ENCODE measurements at places on chromosomes 2 and 18.

- DNase-seq: no peak
Measured at GRCh38 chr18:43122955-43123354, 7.5 kb upstream of the RIT2 start.

DNA sequence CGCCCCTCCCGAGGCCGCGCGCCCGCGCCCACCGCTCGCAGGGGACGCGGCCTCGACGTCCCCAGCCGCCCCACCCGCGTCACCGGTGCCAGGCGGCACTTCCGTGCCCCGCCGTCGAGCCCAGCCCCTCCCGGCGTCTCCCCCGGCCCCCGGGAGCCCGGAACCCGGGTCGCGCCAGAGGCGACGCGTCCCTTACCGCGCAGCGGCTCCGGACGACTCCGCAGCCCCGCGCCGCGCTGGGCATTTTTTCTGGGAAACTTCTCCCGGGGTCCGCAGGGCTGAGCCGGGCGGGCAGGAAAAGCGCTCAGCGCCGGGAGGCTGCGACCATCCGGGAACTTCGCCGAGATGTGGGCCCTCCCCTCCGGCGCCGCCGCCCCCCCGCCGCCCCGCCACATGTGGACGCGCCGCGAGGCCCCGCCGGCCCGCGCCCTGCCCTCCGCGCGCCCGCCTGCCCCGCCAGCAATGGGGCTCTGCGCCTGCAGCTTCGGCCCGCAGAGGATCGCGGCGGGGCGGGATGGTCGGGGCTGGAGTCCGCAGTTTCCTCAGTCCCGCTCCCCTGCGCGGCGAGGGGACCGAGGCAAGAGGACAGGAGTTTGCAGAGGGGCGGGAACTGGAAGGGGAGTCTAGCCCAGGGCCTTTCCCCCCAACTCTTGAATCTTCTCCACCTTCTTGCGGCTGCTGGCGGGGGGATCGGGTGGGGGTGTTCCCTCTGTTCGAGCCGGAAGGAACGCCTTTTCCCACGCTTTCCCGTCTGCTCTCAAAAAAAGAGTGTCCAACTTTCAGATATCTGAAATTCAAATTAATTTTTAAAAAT is 81.5 kb downstream of the CHRNA1 start:
- peak; percentile 70 for DNase-seq

DNA sequence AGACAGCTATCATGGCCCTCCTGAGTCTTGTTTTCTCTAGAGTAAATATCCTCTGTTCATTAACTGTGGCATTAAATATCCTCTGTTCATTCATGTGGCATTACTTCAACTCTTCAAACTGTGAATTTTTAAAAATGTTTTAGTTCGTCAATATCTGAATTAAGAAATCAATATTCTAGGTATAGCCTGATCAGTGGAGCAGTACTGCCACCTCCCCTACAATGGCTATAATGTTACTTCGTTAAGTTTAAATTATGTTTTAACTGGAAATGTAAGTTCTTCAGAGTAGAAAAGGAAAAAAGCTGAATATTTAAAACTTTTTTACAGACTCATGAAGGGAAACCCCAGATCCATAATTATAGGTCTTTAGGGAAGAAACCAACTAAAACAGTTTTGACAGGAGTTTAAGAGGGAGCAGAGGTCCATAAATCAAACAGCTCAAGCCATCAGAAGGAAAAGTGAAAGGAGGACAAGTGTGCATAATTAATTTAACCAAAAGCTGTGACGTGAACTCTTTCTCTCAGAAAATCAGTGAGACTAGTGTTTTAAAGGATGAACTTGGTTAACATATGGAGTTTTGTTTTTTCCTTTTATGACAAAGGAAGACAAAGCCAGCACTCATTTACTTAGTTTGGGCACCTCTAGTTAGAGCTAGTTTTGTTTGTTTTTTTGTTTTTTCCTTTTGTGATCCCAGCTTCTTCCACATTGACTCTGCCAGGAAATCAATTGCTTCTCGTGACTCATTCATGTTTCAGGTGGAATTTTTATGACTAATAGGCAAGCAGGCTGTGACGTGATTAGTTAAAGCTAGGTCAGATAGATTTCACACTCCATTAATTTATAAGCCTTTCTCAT is 44.9 kb downstream of the RBBP8 start:
- DNase-seq: peak; percentile 80

GRCh38 chr2:148483665-148484064 is 160.9 kb upstream of the EPC2 start:
- no peak for DNase-seq

DNA sequence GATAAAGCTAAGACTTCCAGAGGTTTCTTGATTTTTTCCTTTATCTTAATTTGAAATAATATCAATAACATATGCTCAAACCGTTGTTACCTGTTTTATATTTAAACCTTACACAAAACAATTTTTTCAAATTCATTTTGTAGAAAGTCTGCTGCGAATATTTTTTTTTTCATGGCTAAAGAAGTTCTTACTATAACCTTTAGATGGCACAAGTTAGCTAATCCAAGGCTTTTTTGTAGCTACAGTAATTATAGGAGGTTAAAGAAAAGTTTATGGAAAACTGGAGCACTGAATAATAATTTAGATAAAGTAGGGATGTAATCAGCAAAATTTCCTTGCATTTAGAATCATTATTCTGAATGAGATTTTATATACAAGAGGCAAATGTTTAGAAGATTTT is 78.0 kb upstream of the PNPT1 start:
- peak; percentile 61 for DNase-seq

DNA sequence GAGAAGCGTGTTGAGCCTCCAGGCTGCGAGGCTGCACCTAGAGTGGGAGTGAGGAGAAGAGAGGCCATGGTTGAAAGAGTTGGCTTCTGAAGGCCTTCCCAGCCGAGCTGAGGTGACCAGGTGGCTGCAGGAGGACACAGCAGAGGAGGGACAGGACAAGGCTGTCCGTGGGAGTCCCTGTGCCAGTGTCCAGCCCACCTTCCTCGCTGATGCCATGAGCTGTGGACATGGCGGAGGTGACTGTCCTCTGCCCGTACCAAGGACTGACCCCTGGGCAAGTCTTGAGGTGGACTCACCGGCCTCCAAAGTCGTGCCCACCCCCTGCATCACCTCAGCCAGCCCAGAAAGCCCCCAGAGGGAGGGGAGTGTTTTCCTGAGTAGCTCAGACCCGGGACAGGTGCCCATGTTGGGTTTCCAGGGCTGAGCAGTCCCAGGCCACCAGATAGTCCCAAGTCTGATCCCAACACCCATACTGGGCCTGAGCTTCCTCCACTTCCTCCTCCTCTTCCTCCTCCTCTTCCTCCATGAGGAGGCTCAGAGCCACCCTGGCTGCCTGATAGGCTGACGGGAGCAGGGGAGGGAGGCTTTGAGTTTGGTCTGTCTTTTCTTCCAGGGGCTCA is 43.0 kb upstream of the FOSL2 start:
- DNase-seq: no peak

DNA sequence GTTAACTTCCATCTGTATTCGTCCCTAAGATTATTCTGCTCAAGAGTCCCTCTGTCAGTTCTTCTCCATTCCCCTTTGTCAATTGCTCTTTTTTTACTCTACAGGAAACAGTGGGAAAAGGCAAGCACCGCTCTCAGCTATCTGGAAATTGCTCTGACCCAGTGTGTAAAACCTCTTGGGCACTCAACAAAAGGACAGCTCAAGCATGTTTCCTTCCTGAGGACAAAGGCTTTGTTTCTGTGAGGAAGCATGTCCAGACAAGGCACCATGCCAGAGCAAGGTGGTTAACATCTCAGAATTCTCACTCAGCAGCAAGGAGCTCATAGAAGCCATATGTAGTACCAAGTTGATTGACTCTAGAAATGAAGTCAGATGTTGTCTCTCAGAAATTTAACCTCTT is 735.6 kb downstream of the TSN start:
- DNase-seq: no peak

DNA sequence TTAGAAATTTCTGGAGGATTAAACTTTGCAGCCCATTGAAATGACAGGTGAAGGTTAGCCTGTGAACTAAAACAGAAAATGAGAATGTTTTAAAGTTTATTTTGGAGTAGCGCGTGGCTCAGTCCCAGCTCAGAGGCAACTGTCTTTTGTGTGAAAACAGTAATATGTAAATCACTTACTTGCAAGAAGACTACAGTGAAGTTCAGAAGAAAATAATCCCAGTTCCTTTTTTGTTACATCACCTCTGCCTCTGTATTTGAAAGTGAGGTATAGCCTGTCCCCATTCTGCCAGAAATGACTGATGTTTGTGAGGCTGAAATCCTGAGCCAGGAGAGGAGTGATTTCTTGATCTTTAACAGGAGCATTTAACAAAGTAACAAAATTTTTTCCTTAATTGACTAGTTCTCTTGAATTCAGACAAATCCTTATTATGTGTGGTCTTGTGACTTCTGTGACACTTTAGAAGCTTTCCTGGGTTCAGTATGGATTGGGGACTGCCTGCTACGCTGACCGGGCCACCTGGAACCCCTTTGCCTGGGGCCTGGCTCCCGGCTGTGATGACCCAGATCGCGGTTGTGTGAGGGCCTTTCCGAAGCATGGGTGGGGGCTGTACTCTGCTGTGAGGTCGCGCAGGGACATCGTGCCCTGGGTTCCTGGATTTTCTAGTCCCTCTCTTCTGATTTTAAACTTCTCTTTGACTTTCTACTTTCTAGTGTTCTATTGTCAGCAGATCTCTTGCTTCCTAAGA is 24.3 kb downstream of the TRAPPC12 start:
- no peak for DNase-seq

DNA sequence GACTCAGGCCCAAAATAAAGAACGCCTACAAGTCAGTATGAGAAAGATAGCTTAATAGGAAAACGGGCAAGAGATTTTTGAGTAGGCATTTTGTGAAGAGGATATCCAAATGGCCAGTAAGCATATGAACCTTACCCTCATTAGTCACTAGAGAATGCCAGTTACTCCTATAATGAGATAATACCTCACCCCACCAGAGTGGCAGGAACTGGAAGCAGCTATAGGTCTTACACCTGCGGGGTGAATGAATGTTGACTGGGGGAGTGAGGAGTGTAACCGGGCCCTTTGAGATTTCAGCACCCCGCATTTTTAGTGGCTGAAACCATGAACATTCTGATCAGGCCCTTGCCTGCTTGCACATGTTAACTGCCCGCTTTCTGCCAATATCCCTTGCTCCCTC is 7.5 kb upstream of the PTPN2 start:
- DNase-seq: no peak

DNA sequence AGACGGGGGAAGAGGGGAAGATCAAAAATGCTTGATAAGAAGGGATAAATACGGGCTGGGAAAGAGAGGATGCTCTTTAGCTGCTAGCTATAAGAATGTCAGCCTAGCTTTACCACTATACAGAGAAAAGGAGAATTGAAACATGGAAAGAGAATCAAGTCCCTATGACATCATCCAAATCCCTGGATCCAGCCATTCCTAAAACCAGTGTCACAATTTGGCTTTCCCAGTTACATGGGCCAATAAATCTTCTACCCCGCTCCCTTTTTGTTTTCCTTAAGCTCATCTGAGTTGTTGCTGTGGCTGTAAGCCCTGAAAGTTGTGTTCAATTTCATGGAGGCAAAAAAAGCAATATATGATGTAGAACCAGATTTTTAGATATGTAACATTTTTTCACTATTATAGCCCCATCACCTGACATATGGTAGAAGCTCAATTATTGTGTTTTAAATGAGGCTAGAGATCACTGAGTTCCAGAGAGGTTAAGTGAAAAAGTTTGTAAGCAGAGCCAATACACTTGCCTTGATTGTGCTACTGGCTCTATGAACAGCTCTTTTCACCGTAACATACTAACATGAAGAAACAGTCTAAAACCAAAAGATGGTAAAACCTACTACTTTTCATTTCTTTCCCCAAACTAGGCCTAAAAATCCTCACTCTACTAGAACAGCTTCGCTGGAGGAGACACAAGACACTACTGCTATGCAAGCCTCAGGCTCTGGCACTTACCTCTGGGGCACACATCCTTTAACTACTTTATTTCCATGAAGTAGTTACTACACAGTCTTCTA is 4.3 kb downstream of the HNRNPLL start:
- DNase-seq: peak; percentile 49

- DNase-seq: no peak
Measured at GRCh38 chr18:39751161-39751560, 2185.6 kb upstream of the CELF4 start.

DNA sequence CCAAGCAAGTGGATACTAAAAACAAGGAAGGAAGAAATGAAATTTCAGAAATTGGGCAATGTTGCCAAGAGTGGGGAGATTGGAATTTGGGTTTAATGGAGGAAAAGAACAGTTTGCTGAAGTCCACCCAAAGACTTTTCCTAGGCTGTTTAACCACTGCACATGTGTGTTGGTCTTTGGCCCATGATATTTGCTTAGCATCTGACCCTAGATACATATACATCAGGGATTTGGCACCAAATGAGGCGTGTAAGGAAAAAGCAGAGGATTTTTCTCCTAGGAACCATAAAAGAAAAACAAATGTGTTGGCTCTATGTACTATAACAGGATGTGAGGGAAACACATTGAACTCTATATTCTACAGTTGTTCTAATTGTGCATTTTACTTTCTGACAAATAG is 80.7 kb upstream of the CD28 start:
- DNase-seq: no peak

- DNase-seq: no peak
Measured at GRCh38 chr2:138744713-138745112, 35.5 kb downstream of the NXPH2 start.

DNA sequence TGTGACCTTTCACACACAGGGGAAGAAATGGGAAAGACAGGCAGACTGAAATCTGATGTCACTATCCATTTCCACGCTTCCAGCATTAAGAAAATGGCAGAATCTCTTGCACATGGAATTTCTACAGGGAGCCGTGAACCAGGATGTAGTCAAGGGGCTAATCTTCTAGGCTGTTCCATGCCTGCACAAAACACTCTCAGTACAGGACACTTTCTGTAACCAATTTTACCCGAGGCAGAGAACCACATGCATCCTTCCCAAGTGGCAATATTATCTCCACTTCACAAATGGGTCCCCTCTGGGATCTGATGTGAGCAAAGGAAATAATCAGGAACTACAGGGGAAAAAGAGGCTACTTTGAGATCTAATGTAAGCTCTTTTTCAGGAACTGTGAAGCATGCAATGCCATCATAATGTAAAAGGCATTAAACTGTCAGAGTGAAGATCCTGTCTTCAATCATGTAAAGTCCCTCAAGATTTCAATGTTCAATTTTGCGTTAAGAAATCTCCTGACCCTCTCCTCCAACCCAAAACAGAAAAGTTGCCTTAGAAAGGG is 236.9 kb downstream of the RBM43 start:
- no peak for DNase-seq

- DNase-seq: no peak
Measured at GRCh38 chr2:24274809-24275208, 85.5 kb downstream of the ITSN2 start.

DNA sequence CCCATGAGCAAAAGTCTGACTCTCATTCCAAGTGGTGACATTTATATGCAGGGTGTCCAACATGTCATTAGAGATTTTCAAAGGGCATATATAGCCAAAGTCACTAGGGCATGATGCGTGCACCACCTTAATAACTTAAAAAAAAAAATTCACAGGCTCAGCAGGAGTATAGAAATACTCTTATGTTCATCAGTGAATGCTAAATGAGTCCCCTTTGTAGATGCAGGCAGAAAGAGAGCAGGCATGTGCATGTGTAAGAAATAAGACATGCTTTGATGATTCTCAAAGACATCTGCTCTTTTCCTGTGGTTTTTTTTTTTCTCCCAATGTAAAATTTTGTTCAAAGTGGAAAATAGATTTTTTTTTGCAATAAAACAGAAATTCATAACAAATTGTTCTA is 112.3 kb upstream of the AQP4 start:
- no peak for DNase-seq
